ENCODE measurements at places on chromosomes 7 and 10.
A peak's percentile ranks its signal among the peaks of the same experiment; 100 is the strongest.

- no peak for DNase-seq
These were observed 6.5 kb downstream of the CHAT start for GRCh38 chr10:49620286-49620810.

DNA sequence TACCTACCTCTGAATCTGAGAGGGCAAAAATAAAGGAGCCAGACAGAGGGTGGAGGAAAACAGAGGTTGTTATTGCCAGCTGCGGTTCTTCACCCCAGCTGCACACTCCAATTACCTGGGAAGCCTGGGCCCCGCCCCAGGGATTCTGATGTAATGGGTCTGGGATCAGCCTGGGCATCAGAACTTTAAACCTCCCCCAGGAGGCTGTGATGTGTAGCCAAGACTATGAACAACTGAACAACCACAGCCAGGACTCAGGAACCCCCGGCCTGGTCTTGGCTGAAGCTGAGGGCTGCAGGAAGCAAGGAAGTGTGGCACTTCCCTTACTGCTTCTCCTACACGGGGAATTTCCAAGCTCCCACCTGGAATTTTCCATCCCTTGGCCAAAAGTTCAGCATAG, 89.3 kb downstream of the HIP1 start:
- no peak for DNase-seq

DNA sequence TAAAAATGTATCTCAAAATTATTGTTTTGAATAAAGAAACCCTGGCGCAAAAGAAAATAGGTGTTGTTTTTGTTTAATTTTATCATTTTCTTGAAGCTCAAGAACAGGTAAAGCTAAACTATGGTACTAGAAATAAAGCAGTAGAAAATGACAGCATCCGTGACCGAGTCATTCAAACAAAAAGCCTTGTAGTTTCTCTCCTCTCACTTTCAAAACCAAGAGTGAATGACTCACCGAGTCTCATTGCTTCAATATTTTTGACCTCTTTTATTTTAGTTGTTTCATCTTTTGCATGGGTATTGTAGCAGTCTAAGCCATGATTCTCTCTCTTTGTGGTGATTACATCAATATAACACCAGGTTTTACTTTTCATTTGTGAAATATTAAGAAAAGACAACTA, 396.5 kb downstream of the POM121L12 start:
- DNase-seq, result no peak

- no peak for DNase-seq
These were observed 41.5 kb upstream of the EBLN1 start for GRCh38 chr10:22259280-22259679.

DNA sequence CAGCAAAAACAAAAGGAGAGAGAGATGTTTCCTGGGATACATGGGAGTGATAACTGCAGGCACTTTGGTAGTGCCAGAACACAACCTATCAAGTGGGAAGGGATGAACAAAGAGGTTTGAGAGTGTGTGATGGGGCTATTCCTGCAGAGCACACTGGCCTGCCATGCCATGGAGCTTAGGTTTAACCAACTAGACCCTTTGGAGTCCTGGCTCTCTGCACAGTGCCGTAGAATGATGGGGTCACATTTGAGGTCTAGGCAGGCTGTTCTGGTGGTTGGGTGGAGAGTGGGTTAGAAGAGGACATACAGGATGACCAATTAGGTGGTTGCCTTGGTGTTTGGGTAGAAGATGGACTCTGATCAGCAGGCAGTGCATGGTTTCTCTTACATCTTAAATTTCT, 101.9 kb upstream of the HABP2 start:
- DNase-seq, result no peak

- DNase-seq, result no peak
These were observed 847.1 kb upstream of the MBL2 start for GRCh38 chr10:53619671-53620070.

GRCh38 chr10:33706746-33707145, 372.3 kb upstream of the NRP1 start:
- no peak for DNase-seq

DNA sequence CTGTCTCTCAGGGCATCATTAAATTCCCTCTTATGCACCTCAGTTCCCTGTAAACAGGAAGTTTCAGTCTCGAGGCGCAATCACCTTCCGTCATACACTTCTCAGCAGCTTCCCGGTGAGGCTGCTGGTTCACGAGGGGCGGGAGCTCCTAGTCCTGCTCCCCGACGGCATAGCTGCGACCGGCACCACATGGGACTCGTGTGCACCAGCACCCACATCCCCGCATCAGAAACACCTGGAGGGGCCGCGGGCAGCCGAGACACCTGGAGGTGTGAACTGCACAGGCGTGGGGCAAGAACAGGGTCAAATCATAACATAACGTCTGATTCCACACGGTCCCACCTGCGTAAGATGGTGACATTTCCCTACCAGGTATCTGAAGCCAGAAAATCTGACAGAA, 52.7 kb downstream of the DIP2C start:
- DNase-seq, result no peak

GRCh38 chr10:129213256-129213655, 253.8 kb upstream of the MGMT start:
- DNase-seq, result no peak

GRCh38 chr10:17548162-17548561, 69.0 kb downstream of the HACD1 start:
- DNase-seq, result no peak

- peak; percentile 36 for DNase-seq
These were observed 1.9 kb upstream of the NDUFB2 start for GRCh38 chr7:140694592-140694991.

DNA sequence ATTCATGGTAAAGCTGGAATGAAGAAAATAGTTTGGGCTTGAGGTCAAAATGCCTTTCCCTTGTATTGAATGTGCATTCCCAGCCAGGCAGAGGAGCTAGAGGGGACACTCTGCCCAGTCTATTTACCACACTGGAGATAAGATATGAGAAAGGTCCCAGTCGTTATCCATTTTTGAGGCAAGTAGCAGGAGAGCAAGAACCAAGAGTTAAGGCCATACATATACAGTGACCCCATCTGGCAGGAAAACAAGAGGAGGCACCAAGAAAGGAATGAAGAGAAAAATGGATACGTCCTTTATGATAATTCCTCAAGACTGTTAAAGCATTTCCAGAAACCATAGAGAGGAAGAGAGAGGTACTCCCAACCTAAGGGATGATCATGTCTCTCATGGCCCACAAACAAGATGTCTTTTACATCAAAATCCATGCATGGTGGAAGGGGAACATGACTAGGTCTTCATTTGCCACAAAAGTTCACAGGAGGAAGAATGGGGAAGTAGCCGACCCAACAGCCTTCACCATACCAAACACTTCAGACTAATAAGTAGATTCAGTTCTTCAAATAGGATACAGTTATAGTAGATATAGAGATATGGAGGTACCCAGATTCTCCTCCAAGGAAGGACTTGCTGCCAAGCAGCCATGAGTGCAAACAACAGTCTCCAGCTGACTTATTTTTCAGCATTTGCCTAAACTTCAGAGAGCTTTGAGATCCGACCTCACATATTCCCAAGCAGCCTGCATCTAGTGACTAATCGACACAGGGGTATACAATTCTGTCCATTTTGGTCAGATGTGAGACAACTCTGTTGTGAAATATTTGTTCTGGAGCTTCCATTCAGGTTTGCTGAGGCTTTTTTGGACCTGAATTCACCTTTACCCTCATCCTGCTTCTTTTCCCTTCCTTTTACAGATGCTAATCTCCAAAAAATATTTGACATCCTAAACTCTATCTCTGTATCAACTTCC, 61.1 kb upstream of the CCDC71L start:
- DNase-seq, result no peak

GRCh38 chr7:64651203-64651602, 14.7 kb upstream of the ZNF107 start:
- no peak for DNase-seq

GRCh38 chr7:80646083-80646865, 7.8 kb downstream of the CD36 start:
- DNase-seq, result no peak

DNA sequence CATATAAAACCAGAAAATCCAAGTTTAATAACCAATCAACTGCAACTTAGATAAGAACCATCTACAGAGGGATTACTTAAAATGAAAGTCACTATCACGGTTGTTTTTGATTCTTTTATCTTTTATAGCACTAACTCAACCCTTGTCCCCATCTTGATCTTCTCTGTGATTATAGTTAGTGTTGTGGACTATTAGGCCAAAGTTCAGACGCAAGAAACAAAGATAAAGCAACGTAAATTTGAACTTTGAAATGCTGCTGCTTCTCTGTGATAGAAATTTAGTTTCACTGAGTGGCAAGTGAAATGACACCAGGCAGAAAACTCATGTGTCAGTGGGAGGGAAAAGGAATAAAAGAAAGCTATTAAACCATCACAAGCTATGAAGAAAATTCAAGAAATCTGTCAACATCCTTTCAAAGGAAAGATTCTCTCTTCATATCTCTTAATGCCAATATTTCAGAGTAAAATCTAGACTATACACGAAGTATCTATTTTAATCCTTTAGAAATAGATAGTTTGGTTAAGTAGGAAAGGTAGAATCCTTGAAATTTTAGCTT, 71.8 kb upstream of the MALRD1 start:
- no peak for DNase-seq

DNA sequence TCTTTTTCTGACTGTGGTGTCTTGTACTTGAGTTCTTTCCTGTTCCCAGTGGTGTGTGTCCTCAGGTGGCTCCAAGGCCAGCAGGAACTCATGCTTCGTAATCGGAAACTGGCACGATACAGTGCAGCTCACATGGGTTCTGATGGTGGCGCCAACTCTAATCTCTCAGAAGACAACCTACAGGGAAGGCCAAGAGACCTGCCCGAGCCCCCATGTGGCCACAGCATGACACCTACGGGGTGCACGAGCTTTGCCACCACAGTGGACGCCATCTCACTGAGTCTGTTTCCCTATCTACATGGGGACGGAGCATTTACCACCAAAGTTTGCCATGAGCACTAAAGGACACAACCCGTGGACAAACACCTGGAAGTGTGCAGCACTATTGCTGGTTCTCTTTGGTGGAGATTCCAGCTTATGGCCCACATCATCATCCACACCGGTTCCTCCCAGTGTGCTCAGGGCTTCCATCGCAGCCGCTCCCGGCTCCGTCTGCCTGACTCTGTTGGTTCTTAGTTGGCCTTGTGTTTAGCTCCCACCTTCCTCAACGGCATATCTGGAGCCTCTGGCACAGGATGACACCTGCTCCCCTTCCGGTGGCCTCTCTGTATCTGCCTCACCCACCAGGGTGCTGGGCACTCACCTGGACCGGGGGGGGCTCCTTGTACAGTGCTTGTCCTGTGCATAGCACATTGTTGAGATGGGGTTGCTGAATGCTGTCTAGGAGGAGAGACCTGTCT, 586.6 kb upstream of the MKI67 start:
- no peak for DNase-seq

DNA sequence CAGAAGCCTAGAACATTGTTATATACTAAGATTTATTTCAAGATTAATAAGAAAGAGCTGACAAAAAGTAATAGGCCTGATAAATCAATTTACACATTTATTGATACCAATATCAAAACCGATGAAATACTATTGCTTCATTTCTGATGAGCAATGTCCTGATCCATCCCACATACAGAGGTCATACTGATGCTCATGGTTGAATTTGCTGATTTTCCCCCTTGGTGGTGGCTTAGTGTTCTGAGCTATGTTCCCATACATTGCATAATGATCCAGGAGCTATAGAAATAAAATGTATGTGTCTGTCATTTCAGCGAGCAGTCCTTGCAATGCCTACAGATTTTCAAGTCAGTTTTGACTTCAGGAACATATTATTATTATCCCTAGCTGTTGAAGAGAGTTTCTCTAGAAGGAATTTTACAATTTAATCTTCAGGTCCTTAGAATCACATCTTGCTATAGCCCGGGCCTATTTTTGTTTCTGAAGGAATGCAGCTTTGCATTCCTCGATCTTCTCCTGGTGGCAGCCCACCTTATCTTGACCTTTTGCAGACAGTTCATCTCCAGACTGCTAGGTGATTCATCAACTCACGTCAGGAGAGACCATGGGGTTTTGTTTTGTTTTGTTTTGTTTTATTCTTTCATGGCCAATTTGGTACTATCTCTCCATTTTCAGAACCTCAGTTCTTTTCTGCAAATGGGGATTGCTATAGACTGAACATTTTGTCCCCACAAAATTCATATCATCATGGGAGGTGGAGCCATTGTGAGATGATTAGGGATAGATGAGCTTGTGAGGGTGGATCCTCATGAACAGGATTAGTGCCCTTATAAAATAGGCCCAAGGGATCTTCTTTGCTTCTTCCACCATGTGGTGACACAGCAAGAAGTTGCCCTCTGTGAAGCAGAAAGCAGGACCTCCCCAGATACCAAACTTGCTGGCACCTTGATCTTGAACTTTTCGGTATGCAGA, 465.6 kb upstream of the IGFBP3 start:
- no peak for DNase-seq

GRCh38 chr7:30330134-30331111, 46.0 kb downstream of the ZNRF2 start:
- DNase-seq, result no peak

GRCh38 chr7:42231043-42231787, 5.8 kb downstream of the GLI3 start:
- no peak for DNase-seq

DNA sequence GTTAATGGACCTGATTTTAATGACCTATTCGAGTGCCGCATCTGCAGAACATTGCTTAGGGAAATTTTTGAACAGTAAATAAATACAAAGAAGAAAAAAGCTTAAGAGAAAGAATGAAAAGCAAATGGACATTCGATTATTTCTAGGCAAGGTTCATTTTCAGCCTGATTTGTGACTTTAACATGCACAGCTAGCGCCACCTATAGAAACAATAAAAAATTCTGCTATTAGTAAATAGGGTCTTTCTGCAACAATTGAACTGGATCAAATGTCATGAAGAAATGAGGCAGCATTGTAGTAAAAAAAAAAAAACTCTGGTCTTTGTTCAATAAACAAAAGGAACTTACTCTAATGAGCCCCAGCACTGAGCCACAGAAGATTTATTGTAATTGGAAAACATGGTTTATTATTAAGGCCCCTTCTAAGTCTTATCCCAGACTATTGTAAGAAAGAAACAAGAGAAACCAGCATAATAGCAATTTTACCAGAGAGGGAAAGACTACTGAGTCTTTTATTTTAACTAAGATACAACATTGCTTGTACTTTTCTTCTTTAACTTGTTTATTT, 41.4 kb upstream of the GHITM start:
- DNase-seq, result no peak

DNA sequence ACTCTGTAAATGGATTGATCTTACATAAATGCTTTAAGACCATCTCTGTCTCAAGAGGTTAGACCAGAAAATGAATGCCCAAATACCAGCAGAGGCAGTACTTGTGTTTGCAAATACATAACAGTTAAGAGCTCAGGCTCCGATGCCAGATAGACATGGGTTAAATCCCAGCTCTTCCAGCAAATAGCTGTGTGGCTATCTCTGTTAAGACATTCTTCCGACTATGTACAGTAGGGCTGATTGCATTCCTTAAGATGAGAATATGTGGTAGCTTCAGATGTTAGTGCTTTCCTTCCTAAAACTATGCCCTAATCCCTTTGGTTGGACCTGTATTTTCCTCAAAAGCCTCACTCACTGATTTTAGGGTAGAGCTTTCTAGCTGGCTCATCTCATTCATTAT, 2.2 kb downstream of the IDE start:
- DNase-seq, result no peak

- peak; percentile 58 for DNase-seq
These were observed 243.5 kb upstream of the ZNF32 start for GRCh38 chr10:43892062-43892770.

Data from right atrium auricular region (tissue), 2 donors.